Skeletal muscle cell (primary cell): ENCODE measurements at places on chromosomes 1 and 21.

DNA sequence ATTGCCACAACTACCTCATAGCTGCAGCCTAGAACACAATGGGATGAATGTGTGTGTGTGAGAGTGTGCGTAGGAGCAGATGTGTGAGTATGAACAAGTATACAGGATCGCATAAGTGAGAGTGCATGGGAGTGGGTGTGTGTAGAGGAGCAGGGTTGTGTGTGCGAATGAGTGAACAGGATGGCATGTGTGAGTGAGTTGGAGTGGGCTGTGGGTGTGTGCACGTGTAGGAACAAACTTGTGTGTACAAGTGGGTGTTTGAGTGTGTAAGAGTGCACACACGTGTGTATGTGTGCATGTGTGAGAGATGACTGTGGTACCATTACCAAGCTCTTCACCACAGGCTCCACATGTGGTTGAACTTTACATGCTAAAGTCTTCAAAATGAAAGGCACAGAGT lies 175.4 kb upstream of the EDN2 start:
- no peak for DNase-seq

- DNase-seq = no peak
Measured at GRCh38 chr1:116940814-116941599, 31.3 kb downstream of the PTGFRN start.

- no peak for DNase-seq
Measured at GRCh38 chr1:6075748-6076147, 30.1 kb downstream of the KCNAB2 start.

GRCh38 chr1:56423716-56424115 lies 155.6 kb downstream of the PLPP3 start:
- no peak for DNase-seq

DNA sequence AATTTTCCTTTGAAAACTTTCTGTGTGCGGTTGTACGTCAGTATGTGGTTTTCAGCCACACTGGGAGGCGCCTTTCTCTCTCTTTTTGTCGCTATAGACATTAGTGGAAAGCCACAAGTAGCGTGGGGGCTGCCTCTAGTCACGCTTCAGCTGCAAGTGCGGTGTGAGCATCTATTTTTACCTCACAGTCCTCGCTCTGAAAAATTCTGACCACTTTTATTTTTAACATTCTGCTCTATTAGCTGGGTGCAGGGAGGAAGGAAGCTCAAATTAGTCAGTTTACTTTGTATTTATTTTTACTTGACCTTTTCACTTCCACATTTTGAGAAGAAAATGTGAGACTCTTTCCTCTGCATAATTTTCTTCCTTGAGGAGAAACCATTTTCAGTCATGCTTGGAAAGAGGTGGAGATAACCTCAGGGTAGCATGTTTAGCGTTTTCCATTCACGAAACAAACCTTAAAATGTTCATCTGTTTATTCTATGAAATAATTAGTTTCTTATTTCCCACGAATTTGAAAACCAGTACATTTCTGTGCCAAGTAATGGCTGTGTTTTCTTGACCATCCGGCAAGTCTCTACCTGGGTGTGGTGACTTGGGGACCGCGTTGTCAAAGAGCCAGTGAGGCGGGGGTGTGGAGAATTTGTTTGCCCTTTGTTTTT lies 35.6 kb downstream of the ADARB1 start:
- no peak for DNase-seq
